ENCODE measurements at places on chromosomes 13 and 19.

GRCh38 chr13:40223585-40223984, 442.9 kb downstream of the FOXO1 start:
- no peak for DNase-seq

GRCh38 chr19:46959894-46960556, 59.6 kb upstream of the NPAS1 start:
- DNase-seq: no peak

GRCh38 chr19:15466851-15467733, 2.7 kb upstream of the RASAL3 start:
- DNase-seq: no peak

GRCh38 chr13:49711218-49711863, 20.1 kb upstream of the EBPL start:
- DNase-seq: no peak
